ENCODE measurements at places on chromosomes 6 and 20.

- no peak for DNase-seq
These were observed 46.5 kb downstream of the HFE start for GRCh38 chr6:26133730-26134129.

- no peak for DNase-seq
These were observed 183.4 kb downstream of the WDR27 start for GRCh38 chr6:169518451-169518850.

- DNase-seq = no peak
These were observed 87.8 kb downstream of the GMDS start for GRCh38 chr6:2157441-2158127.

- DNase-seq = no peak
These were observed 17.7 kb downstream of the SENP6 start for GRCh38 chr6:75619230-75619899.

DNA sequence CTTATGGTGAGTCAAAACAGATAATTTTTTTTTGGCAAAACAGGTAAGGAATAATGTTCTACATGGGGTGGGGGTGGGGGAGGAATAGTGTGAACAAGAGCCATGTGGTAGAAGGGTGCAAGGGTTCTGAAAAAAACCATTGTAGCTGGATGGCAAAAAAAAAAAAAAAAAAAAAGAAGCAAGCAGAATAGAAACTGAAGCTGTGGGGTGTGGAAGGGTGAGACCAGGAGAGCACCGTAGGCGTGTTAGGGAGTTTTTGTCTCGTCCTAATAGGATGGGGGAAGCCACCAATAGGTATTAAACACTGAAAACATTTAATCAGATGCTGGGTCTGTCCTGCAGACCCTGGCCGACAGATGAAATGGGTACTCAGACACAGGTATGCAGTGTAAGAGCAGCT lies 110.1 kb downstream of the ADTRP start:
- no peak for DNase-seq

- DNase-seq = no peak
These were observed 661.7 kb downstream of the KIF16B start for GRCh38 chr20:15911581-15911980.

DNA sequence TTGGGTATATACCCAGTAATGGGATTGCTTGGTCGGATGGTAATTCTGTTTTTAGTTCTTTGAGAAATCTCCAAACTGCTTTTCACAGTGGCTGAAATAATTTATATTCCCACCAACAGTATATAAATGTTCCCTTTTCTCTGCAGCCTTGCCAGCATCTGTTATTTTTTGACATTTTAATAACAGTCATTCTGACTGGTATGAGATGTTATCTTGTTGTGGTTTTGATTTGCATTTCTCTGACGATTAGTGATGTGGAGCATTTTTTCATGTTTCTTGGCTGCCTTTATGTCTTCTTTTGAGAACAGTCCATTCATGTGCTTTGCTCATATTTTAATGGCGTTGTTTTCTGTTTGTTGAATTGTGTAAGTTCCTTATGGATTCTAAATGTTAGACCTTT lies 641.6 kb downstream of the HACE1 start:
- no peak for DNase-seq

DNA sequence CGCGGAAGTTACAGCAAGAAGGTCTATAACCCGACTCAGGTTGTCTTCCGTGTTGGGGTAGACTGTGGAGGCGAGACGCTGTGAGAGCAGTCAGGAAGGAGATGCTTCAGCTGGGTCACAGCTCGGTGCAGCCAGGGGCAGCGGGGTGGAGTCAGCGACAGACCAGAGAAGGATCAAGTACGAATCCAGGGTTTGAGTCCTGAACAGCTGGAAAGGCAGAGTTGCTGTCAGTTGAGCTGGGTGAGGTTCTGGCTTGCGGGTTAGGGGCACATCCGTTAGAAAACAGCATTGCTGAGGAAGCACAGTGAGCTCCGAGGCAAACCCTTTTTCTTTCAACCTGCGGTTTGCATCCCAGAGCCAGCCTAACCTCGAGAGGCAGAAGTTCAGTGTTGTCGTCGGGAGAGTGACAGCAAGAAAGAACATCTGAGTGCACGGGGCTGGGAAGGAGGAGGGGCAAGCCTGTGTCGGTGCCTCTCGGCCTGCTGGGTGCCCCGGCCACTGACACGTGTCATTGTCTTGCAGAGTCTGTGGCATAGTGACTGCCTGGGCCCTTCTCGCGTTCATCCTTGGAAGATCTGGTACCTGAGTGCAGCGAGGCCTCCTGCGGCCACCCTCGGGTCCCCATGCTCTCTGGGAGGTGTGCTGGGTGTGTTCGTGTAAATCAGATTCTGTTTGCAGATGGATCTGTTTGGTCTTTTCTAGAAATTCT lies 20.0 kb downstream of the PNLDC1 start:
- peak; percentile 95 for DNase-seq

- DNase-seq = no peak
These were observed 577.9 kb upstream of the FLRT3 start for GRCh38 chr20:14915356-14915755.

- peak; percentile 46 for DNase-seq
These were observed 47.3 kb upstream of the MARCKS start for GRCh38 chr6:113809826-113810225.

DNA sequence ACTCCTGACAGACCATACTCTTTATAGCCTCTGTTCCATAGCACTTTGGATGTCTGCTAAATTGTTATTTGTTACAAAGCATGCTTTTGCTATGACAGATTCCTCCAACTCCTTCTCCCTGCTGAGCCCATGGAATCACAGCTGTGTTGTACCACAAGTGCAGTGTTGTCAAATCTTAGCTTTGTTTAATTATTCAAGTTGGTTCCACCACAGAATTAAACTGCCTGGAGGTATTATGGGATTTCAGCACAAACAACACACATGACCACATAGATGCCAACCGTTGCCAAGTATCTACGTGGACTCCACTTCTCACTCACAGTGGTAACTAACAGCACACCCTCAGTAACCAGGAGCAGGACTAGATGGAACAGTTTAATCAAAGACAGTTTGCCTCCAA lies 32.7 kb upstream of the MARCKS start:
- no peak for DNase-seq
